ENCODE measurements at places on chromosomes 3 and 15.

- no peak for DNase-seq
These were observed 12.6 kb downstream of the ATP2C1 start for GRCh38 chr3:130906374-130906995.

GRCh38 chr3:188929137-188929536 is 242.6 kb upstream of the TPRG1 start:
- no peak for DNase-seq

GRCh38 chr15:68819495-68820294 is 1.0 kb downstream of the ANP32A start:
- peak; percentile 75 for DNase-seq

DNA sequence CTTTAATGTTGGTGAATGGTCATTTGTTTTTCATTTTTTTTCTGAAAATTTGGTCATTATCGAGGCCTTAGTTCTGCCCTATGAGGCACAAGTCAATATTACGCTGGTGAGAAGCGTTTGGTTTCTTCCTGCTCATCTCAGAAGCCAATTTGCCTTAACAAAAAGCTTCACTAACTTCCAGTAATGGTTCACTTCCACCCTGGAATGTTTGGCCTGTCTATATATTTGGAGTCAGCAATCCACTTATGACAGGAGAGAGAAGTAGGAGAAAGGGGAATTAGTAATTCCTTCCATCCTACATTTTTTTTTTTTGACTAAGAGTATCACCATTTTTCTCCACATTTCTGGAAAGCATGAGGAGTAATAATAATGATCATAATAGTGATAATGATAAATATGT is 124.4 kb downstream of the DIPK2A start:
- no peak for DNase-seq

- no peak for DNase-seq
These were observed 4.3 kb downstream of the PLEKHO2 start for GRCh38 chr15:64845831-64846595.

- DNase-seq: no peak
These were observed 128.3 kb downstream of the ATP10A start for GRCh38 chr15:25734680-25735355.

GRCh38 chr3:120838441-120839091 is 69.4 kb upstream of the STXBP5L start:
- DNase-seq: no peak

- no peak for DNase-seq
These were observed 159.6 kb upstream of the PROK2 start for GRCh38 chr3:71944482-71945065.

DNA sequence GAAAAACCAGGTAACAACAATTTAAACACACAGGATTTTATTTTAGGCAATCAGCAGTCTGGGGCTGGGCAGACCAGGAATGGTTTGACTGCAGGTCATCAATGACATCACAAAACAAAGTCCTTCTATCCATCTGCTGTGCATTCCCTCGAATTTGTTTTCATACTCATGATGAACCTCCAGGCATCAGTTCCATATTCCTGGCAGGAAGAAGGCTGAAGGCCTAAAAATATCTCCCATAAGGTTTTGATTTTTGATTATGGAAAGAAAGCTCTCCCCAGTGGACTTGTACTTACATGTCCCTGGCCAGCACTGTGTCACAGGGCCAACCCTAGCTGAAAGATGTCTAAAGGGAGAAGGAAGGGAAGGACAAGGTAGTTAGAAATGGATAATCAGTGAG is 107.4 kb downstream of the PEAK1 start:
- DNase-seq: no peak

DNA sequence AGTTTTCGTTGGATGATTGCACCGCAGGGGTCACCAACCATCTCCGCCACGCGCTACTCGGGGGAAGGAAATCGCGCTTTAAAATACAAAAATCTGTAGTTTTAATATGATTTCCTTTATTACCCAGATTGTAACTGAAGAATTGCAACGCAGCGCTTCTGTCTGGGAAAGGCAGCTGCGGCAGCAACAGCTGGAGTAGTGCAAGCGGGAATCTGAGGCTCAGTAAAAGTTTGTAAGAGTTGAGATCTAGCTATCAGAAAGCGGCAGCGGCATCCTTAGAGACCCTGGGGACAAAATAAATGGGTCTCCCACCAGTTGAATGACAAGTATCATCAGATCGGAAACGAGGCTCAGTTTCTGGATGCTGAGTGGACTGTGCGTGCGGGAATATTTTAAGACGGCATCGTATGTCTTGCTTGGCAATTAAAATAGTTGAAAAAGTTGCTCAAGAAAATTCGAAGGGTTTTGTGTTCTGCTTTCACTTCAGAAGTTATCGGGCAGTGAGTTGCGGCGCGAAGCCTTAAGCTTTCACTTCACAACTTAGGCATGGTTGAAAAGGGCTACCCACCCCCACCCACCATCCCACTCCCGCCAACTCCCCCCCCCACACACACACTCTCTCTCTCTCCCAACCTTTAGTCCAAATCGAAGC is 2.7 kb downstream of the MECOM start:
- DNase-seq: no peak

- peak; percentile 23 for DNase-seq
These were observed 610 bp downstream of the MAP4 start for GRCh38 chr3:48015431-48016180.

GRCh38 chr3:134339331-134339730 is 34.9 kb downstream of the AMOTL2 start:
- DNase-seq: no peak

- no peak for DNase-seq
These were observed 32.9 kb upstream of the FBLN2 start for GRCh38 chr3:13515786-13516759.

All from midbrain (tissue), 1 donor.